ENCODE measurements at places on chromosomes 4 and X. TPM values are rescaled to one million over a fixed set of nuclear protein-coding genes. Genes with fewer than 3 reads are reported as not detected.

DNA sequence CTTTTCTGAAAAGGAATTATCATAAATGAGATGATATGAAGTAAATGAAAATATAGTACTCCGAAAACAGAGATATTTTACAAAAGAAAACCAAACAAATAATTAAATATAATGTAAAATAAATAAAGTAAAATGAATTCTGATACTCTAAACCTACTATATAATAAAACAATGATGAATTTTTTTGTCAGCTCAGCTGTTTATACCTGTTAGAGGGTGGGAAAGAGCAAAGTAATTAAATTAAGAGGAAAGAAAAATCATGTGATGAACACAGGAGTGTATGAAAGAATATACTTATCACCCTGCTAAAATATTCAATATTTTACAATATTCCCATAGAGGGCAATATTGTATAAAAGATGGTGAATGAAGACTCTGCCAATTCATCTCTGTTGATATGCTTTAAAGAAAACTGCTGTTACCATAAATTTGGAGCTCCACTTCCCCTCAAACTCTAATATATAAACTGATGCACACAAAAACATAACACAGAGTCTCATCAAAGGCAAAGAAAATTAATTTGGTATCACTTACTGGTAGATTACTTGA is 6.5 kb upstream of the NDST4 start:
- ATAC-seq, result no peak

- ATAC-seq, result no peak
Observed at GRCh38 chr4:124318292-124318691, 394.2 kb downstream of the ANKRD50 start.

DNA sequence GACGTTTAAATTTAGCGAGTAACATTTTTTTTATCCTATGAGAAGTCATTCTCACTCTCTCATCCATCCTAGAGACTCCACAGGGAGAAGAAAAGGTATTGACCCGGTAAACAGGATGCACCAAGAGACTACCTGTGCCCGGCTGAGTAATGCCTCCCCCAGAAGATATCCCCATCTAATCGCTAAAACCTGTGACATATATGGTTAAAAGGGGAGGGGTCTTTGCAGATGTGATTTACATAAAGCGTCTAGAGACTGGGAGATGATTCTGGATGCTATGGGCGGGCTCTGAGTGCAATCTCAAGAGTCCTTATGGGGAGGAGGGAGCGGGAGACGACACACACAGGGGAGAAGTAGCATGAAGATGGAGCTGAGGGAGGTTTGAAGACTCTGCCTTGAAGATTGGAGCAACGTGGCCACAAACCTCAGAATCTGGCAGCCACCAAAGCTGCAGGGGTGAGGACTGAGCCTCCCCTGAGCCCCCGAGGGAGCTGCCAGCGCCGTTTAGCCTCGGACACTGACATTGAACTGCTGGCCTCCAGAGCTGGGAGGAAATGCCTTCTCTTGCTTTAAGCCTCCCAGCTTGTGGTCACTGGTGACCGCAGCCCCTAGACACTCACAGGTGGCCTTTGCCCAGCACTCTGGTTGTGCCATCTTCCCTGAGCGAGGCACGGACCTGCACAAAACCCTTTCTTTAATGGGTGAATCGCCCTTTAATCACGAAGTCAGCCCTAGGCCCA is 11.2 kb downstream of the ABLIM2 start:
- no peak for ATAC-seq

The SMIM43 gene
- total RNA-seq, result 0.40 TPM

The DMRTC1 gene
- not detected for total RNA-seq

GRCh38 chr4:77911842-77912450 is 49.3 kb downstream of the MRPL1 start:
- ATAC-seq, result no peak

DNA sequence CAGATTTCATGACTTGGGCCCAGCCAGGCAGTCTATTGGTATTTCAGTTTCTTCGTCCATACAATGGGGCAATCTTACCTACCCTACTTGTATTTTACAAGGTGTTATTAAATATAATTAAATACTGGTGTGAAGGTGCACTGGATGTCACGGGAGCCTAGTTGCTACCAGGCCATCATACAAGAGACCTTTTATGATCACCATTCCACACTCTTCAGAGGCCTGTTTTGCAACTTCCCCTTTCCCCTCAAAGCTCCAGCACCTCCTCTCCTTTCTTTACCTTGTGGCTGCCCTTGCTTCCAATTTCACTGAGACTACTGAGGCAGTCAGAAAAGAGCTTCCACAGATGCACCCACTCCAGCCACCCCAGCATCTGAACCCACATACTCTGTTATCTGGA is 93.8 kb upstream of the HELT start:
- ATAC-seq, result no peak

All from gastroesophageal sphincter (tissue), 4 donors.